ENCODE measurements at places on chromosomes 6 and 20.

DNA sequence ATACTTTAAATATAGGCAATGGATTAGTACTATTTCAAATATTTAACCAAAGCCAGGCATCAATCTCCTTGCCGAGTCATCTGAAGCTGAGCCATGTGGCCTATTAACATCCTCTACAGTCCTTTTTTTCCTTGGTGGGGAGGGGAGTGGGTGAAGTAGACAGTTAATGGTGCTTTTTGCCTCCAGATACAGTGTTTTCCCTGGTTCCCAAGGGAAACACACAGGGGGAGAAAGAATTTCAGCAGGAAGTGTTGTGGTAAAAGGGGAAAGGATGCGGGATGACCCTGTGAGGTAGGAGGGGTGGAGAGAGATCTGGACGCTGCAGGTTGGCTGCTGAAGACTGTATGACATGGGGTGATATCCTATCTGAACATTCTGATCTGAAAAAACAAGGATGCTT lies 9.6 kb downstream of the CLDN20 start:
- no peak for DNase-seq

GRCh38 chr6:167968091-167968490 lies 29.4 kb upstream of the KIF25 start:
- DNase-seq, result peak; percentile 26

- DNase-seq, result no peak
Measured at GRCh38 chr6:21931641-21932335, 338.2 kb downstream of the SOX4 start.

GRCh38 chr6:126747728-126748540 lies 370.5 kb upstream of the RSPO3 start:
- DNase-seq, result no peak

GRCh38 chr20:9203081-9203447 lies 134.2 kb downstream of the PLCB4 start:
- no peak for DNase-seq

DNA sequence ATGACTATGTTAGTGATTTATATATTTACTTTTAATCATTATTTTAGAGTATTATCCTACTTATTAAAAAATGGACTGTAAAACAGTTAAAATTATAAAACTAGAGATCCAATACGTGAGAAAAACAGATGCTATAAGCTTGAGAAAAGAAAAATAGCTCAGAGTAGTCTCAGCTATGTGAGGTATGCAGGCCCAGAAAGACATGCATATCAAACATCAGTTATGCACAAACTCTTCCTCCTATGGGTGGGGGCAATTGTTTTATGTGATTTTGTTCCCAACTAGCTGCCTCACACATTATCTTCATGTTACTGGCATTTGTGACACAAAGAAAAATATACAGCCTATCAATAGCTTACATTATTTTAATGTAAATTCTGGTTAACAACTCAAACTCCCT lies 28.8 kb downstream of the RARS2 start:
- no peak for DNase-seq

GRCh38 chr6:79170959-79171358 lies 63.5 kb downstream of the HMGN3 start:
- no peak for DNase-seq

DNA sequence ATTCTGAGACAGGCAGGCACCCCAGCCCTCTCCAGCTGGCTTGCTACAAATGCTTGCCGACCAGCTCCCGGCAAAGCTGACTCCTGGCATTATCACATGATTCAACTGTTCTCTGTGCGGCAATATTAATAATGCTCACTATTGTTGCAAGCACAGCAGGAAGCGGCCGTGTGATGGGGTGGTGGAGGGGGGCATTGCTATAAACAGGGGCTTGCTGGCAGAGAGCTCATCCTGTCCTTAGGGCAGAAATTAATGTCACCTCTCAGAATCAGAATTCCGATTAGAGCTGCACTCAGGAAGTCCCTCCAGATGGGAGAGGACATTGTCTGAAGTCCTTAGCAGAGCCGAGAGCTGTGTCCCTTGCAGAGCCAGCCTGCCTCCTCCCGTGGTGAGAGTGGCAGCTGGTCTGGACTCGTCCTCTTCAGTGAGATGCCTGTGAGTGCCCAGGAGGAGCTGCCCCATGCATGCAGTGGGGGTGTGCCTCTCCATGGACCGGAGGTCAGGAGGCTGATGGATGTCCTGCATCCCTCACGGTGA lies 162.5 kb downstream of the CDH4 start:
- no peak for DNase-seq

DNA sequence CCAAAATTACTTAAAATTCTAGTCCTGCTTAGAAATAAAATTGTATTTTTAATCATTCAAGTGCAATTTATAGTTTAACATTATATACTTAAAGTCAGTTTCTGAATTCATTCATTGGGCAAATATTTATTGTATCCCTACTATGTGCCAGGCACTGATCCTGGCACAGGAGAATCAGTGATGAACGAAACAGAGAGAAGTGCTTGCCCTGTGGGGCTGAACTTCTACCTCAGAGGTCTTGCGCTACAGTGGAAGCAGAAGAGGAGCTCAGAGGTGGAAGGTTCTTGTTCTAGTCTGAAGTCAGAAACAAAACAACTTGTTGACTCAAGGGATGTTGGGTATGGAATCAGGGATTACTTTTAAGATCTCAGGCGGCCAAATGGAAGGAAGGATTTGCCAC lies 6.0 kb downstream of the CLDN20 start:
- DNase-seq, result no peak

DNA sequence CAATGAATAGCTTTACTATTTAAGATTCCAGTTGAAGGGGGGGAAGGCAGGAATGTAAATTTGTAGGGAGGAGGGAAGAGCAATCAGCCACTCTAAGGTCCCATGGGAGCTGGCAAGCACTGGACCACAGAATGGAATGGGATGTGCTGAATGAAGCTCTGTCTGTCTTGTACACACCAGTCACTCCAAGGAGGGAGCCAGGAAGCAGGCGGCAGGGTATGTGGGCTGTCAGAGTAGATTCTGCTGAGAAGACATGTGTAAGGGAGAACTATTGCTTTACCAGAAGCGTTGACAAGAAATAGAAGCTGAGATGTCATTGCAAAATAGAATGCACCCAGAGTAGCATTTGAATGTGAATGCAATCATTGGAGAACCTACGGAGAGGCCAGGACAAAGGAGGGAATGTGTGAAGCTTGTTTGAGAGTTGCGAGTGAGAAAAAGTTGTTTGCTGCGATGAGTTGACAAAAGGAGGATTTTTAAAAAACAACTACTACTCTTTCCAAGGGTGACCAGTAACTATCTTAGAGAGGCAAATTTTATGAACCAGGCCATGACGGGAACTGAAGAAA lies 25.2 kb upstream of the PDE7B start:
- no peak for DNase-seq

DNA sequence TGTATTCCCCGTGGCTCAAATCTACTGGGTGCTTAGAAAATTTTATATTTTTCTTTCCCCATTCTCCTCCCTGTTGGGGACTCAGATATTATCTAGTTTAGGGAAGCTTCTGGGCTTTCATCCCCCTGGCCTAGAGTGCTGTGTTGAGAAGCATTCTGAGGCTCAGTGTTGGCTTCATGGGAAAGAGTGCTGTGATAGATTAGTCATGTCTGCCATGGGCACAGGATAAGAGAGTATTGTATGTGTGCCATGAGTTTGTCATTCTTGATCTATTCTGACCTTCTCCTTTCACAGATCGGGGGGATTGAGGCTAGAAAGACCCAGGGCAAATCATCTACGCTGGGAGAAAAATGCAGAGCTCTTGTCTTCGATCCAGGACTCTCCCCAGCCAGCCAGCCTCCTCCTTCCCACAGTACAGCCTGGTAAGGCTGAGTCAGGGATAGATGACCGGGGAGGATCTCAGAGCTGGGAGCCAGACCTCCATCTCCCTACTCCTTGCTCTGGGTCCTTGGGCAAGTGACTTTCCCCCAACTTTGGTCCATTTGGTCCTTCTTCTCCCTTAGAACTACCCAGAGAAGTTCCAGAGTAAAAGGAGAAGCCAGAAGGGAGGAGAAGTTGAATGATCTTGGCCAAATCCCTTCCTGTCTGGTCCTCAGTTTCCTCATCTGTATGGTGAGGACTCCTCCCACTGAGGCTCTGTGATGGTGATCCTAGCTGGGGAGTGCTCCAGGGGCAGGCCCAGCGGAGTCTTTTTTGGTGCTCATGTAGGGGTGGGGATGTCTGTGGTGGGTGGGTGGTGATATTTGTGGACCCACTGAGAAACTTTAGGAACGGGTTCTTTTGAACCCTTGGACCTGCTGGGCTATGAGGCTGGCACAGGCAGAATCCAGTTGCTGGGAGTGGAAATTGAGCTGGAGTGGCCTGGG lies 5.0 kb downstream of the SRC start:
- DNase-seq, result no peak

DNA sequence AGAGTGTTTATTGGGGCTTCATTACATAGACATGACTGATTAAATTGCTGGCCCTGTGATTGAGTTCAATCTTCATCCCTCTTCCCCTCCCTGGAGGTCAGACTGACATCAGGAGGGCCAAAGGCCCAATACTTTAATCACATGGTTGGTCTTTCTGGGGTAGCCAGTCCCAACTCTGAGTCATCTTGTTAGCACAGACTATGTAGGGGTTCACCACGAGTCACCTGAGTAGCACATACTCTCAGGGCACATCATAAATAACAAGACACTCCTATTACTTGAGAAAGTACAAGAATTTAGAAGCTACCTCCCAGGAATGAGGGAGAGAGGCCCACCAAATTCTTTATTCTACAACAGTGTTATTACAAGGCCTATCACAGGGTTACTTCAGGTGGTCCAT lies 11.3 kb downstream of the GINS1 start:
- DNase-seq, result no peak

DNA sequence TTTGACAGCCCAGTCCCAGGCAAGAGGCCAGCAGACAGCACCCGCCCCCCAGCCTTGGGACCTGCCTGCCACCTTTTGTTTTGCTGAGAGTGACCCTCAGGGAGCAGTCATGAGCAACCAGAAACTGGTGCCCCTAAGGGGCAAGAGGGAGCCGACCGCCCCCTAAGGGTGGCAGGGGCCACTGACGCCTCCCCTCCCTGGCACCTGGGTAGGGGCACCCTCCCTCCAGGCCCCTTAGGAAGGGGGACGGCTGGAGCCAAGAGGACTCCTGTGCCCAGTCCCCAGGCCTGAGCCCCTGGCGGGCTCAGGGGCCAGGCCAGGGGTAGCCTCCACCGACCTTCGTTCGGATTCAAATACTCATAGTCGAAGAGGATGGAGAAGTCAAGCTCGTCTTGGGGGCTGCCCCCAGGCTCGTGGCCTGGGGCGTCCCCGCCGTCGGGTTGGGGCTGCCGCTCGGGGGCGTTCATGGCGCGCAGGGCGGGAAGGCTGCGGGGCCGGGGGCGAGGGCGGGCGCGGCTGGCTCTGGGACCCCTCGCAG lies 417 bp downstream of the NFATC2 start:
- peak; percentile 78 for DNase-seq

DNA sequence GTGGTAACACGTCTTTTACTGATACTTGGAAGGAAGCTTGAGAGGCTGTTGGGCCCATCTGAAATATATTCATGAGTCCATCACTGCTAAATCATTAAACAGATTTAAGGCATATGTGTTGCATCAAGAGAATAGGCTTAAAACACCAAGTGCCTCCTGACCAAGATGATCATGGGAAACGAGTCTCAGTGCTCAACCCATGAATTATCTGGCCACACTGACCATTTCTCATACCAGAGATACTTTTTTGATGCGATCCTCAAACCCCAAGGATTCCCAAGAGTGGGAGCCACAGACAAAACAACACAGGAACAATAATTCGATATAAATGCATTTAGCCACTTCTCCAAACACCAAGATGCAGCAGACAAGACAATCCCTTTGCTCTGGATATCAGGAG lies 17.2 kb downstream of the HEY2 start:
- no peak for DNase-seq

- no peak for DNase-seq
Measured at GRCh38 chr6:8837343-8837742, 402.0 kb upstream of the SLC35B3 start.

DNA sequence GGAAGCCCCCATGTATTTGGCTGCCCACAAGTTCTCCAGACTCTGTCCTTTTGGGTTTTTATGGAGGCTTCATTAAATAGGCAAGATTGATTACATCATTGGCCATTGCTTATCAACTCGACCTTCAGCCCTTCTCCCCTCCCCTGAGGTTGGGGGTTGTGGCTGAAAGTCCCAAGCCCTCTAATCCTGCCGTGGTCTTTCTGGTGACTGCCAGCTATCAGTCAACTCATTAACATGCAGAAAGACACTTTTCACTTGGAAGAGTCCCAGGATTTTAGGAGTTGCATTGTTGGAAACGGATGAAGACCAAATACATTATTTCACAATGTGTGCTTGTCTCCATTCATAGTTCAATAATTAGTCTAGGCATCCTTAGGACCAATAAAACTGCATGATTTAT lies 9.5 kb downstream of the CDC5L start:
- no peak for DNase-seq

GRCh38 chr20:11337361-11338130 lies 580.1 kb upstream of the BTBD3 start:
- DNase-seq, result no peak

DNA sequence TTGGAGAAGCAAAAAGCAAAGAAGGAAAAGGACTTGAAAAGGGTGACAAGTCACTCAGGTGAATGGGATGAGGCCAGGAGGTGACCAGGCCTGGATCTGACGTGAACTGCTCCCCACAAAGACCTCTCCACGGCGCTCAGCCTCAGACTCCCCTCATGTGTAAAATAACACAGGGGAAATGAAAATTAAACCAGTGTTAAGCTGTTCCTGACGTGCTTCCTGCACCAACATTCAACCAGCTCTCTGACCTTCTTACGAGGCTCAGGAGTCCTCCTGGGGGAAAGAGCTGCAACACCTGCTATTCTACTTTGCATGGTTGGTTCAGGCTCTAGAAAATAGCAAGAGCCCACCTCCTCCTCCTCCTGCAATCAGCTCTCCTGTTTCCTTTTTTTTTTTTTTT lies 256.7 kb downstream of the ATXN1 start:
- peak; percentile 17 for DNase-seq

GRCh38 chr6:154304191-154304590 lies 52.4 kb downstream of the IPCEF1 start:
- no peak for DNase-seq

GRCh38 chr20:45833030-45833882 lies at the start of gene SNX21:
TSS of gene SNX21 (plus strand) at chr20:45833799. CDS start at chr20:45833920, 121 bp downstream.
- peak; percentile 75 for DNase-seq

DNA sequence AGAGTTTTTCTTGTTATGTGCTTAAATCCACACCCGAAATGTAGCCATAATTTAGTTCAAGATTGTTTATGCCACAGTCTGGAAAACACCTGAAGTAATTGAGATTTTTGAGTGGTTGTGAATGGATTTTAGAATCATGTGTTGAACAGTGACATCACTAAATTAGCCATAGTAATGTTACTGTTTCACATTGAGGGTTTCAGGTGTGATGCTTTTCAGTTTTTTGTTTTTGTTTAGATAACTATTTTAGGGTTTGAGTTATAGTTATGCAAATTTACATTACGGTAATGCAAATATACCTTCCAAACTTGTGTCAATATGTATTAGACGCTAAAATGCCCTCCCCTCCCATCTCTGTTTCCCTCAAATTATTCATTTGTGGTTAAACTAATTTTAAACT lies 22.9 kb downstream of the QKI start:
- DNase-seq, result no peak

Measured in NB4 (cell line).